Hair follicle dermal papilla cell (primary cell): ENCODE measurements at places on chromosomes 3 and 15. TPM values are rescaled to one million over a fixed set of nuclear protein-coding genes. Genes with fewer than 3 reads are reported as not detected.

UBE3A gene
- total RNA-seq = 85.7 and 123 TPM in 2 replicates

MUSTN1 gene
- total RNA-seq = not detected in 2 replicates

CIB2 gene
- 4.7 and 5.6 TPM in 2 replicates for total RNA-seq

TLNRD1 gene
- 13.7 and 15.3 TPM in 2 replicates for total RNA-seq

IL12A gene
- total RNA-seq = 2.4 and 2.8 TPM in 2 replicates

INAFM2 gene
- total RNA-seq = 12.2 and 13.4 TPM in 2 replicates

ERICH6 gene
- total RNA-seq = 0.32 and 0.49 TPM in 2 replicates

ARHGEF26 gene
- total RNA-seq = 0.61 and 1.3 TPM in 2 replicates

CPLX3 gene
- not detected in 2 replicates for total RNA-seq

CNOT10 gene
- total RNA-seq = 21.6 and 25.8 TPM in 2 replicates

DPPA2 gene
- not detected in 2 replicates for total RNA-seq

PEX5L gene
- 0.24 and 0.65 TPM in 2 replicates for total RNA-seq

BCL2A1 gene
- total RNA-seq = not detected in 2 replicates

MRAS gene
- 42.9 and 58.9 TPM in 2 replicates for total RNA-seq

GP5 gene
- not detected in 2 replicates for total RNA-seq

MKRN2OS gene
- total RNA-seq = not detected in 2 replicates

SKOR1 gene
- total RNA-seq = 0.24 and 0.49 TPM in 2 replicates

GOLGA8Q gene
- total RNA-seq = 0.49 and 1.1 TPM in 2 replicates

LRRC2 gene
- total RNA-seq = 6.0 and 6.9 TPM in 2 replicates

ETV5 gene
- total RNA-seq = 24.8 and 27.9 TPM in 2 replicates

CASR gene
- total RNA-seq = not detected in 2 replicates

GHSR gene
- not detected in 2 replicates for total RNA-seq

SERINC4 gene
- total RNA-seq = under 0.01 and 0.12 TPM in 2 replicates

ATP8B4 gene
- 16.6 and 25.0 TPM in 2 replicates for total RNA-seq

PPP4R2 gene
- total RNA-seq = 54.8 and 56.8 TPM in 2 replicates

MAGEL2 gene
- under 0.01 and 0.24 TPM in 2 replicates for total RNA-seq

SLC6A20 gene
- not detected in 2 replicates for total RNA-seq

RFX7 gene
- total RNA-seq = 8.6 and 9.6 TPM in 2 replicates

CCDC9B gene
- total RNA-seq = 31.0 and 35.0 TPM in 2 replicates

KATNBL1 gene
- total RNA-seq = 42.1 and 47.1 TPM in 2 replicates

SPSB4 gene
- total RNA-seq = under 0.01 TPM in 1 of 2 replicates, not detected in the other

ENTPD3 gene
- total RNA-seq = 0.12 and 0.32 TPM in 2 replicates

GP9 gene
- total RNA-seq = not detected in 2 replicates

IGDCC3 gene
- total RNA-seq = under 0.01 and 0.16 TPM in 2 replicates

OR5K2 gene
- total RNA-seq = not detected in 2 replicates

ADGRG7 gene
- not detected in 2 replicates for total RNA-seq

ATP13A5 gene
- not detected in 2 replicates for total RNA-seq
